Myometrial cell (primary cell): ENCODE measurements at places on chromosomes 1 and 21. TPM values are rescaled to one million over a fixed set of nuclear protein-coding genes. Genes with fewer than 3 reads are reported as not detected.

CHRM3 gene
- not detected in 2 replicates for total RNA-seq

C2CD4D gene
- not detected in 2 replicates for total RNA-seq

SPRR2G gene
- not detected in 2 replicates for total RNA-seq

CLDN17 gene
- not detected in 2 replicates for total RNA-seq

LAMB3 gene
- total RNA-seq: 10.4 and 12.6 TPM in 2 replicates

USP48 gene
- 22.8 and 23.7 TPM in 2 replicates for total RNA-seq

AKR7A3 gene
- total RNA-seq: 0.86 and 0.89 TPM in 2 replicates

PIK3C2B gene
- under 0.01 and 0.53 TPM in 2 replicates for total RNA-seq

RPL22 gene
- total RNA-seq: 101 and 133 TPM in 2 replicates

PLPPR4 gene
- not detected in 2 replicates for total RNA-seq

PTGFR gene
- total RNA-seq: 1.4 TPM in 2 replicates

PLA2G4A gene
- 3.9 and 4.0 TPM in 2 replicates for total RNA-seq

DMBX1 gene
- not detected in 2 replicates for total RNA-seq

BARHL2 gene
- total RNA-seq: not detected in 2 replicates

CA6 gene
- not detected in 2 replicates for total RNA-seq

WNT3A gene
- not detected in 2 replicates for total RNA-seq

UAP1 gene
- 142 and 161 TPM in 2 replicates for total RNA-seq

GPR153 gene
- total RNA-seq: 3.7 and 7.2 TPM in 2 replicates

FOXO6 gene
- not detected in 2 replicates for total RNA-seq

TRNP1 gene
- 119 and 188 TPM in 2 replicates for total RNA-seq

AADACL3 gene
- total RNA-seq: not detected in 2 replicates

HMGCS2 gene
- not detected in 2 replicates for total RNA-seq

METTL25B gene
- 10.7 and 11.9 TPM in 2 replicates for total RNA-seq
